ENCODE measurements at places on chromosomes 11 and 22.

DNA sequence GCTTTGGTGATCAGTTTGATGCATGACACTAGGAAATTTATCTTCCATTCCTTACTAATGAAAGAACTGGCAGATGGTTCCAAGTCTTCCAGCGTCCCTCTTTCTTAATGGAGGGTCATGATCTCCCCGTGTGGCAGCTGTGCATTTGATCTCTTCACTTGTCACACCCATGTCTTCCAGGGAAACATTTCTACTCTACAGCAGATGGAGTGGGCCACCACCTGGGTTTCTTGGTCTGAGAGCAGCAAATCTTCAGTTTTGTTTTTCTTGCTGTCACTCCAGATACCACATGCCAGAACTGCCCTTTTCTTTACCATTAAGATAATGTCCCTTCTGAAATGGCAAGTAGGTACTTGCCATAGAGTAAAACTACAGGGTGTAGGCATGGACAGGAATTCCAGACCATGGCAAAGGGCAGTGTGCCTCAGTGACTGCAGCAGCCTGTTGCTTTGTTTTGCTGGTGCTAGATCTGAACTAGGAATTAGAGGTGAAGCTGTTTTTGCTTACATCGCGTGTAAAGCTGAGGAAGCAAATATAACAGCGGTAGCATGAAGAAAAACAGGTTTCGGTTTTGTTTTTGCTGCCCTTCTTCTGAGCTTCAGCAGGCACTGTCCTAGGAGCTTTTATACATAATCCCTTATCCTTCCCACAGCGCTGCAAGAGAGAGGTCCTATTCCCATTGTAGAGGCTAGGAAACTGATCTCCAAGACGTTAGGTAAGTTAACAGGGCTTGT, 20.7 kb upstream of the C11orf96 start:
- no peak for DNase-seq

DNA sequence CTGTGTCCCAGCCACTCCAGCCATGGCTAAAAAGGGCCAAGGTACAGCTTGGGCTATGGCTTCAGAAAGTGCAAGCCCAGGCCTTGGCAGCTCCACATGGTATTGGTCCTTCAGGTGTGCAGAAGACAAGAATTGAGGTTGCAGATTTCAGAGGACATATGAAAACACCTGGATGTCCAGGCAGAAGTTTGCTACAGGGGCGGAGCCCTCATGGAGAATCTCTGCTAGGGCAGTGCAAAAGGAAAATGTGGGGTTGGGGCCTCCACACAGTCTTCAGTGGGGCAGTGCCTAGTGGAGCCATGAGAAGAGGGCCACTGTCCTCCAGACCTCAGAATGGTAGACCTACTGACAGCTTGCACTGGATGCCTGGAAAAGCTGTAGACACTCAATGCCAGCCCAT, 1074.1 kb downstream of the JRKL start:
- no peak for DNase-seq

GRCh38 chr22:49886346-49887063, 31.7 kb downstream of the ALG12 start:
- no peak for DNase-seq

DNA sequence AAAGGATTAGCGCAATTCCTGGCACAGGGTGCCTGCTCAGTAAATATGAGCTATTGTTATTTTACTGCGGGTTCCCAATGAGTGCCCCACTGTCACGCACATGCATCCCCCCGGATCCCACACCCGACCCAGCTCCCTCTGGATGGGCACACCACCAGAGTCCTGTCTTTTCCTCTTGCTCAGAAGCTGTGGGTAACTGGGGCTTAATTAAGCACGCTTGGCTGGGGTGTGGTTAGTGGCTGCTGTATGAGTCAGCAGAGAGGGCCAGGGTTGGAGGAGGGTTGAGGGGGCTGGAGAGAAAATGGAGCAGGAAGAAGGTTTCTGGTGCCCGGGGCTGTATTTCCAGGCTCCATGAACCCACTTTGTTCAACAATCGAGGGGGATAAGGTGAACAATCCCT, 30.3 kb upstream of the NECTIN1 start:
- no peak for DNase-seq

DNA sequence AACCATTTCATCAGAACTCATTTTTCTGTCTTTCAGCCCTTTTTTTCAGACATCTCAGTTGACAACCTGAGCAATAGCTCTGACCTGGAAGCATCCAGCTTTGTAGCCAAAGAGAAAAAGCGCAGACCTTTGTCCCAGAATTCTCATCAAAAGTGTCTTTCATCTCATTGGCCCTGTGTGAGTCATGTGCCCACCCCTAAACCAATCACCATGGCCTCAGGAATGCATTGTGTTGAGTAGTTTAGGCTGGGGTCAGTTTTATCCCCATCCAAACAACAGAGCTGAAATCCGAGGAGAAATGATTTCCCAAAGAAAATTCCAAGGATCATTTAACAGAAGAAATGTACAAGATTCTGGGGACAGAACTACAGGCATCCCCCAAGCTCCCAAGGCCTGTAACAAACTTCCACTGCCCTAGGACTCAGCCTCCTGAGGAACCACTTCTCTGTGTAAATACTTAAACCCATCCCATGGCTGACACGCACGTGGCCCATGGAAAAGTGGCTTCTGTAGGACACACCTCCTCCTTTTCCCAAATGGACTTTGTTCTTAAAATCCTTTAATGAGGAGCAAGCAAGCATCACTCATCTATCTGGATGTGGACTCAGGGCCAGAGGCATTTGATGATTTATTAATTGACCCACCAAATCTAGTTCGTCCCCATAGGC, 429.0 kb downstream of the SOX6 start:
- no peak for DNase-seq

DNA sequence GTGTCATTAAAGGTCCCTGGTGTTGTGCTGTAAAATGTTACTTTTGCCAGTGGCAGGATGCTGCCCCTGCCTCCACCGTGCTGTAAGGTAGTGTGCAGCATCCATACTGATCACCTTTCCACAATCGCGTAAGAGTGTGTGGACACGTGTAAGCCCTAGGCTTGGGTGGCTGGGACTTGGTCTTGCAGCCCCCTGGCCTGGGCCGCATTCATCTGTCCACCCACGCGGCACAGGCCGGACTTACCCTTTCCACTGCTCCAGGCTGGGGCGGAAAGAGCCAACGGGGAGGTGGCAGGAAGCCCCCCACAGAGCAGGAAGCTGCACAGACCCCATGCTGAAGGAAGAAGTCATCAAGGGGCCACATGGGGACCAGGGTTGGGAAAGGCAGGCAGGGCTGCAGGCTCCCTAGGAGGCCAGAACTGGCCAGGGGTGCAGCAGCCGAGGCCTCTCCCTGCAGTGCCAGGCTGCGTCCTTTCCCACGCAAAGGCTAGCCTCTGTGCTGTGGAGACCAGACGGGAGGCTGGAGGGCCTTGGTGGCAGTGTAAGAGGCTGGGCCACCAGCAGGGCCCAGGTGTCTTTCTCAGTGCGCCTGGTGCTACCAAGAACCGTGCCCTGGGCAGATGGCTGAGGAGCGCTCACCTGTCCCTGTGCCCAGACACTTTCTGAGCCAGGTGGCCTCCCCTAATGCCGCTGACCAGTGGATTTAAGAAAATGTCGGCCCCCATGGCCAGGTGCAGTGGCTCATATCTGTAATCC, 11.7 kb upstream of the TMEM191C start:
- no peak for DNase-seq

DNA sequence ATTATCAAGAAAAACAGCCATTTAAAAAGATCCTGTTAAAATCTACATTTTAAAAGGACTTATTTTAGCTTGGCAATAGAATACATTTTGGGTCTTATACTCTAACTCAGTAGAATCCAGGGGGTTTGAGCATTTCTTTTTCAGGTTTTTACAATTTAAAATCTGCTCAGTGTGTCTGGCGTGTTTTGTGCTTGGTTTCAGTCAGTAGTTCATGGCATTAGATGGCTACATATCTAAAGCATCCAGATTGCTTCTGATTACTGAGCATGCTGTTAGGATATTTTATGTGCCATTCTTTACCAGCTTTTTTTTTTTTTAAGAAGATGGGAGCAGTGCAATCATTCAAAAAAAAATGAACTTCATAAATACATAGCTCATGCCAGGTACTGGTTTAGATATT, 566.1 kb upstream of the LARGE1 start:
- DNase-seq, result no peak

GRCh38 chr11:62171261-62171723, 18.7 kb upstream of the SCGB1D1 start:
- peak; percentile 56 for DNase-seq

- DNase-seq, result no peak
Observed at GRCh38 chr22:47019012-47019790, 256.8 kb downstream of the TBC1D22A start.

- no peak for DNase-seq
Observed at GRCh38 chr11:23856654-23857053, 640.2 kb upstream of the LUZP2 start.

DNA sequence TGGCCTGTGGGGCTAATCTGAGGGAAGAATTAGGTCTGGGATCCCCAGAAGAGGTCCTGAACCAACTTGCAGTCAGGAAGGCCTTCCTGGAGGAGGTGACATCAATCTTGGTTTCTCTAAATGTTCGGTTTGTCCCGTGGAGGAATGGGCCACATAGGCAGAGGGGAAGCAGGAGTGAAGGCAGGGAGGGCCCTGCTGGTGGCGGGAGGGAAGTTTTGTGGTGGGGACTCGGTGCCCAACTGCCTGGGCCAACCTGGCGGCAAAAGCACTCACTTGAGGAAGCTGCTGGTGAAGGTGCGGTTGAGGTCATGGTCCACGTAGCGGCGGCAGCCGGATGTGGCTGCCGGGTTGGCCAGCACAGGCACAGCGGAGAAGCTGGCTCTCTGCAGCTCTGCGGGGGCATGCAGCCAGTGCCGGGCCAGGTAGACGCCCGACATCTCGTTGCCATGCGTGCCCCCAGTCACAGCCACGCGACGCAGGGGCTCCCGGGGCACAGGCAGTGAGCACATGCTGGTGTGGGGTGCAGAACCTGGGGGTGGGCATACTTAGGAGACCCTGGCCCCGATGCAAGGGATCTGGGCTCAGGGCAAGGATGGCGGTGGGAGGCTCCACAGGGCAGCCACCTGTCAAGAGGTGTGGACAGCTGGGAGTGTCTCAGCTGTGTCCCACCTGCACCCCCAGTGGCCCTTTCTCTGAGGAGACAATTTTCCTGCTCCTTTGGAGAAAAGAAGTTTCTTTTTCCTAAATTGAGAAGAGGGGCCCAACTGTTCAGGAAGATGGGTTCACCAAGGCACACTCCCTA, 3.8 kb downstream of the ACY3 start:
- no peak for DNase-seq

GRCh38 chr22:38756711-38757463, 1.1 kb upstream of the SUN2 start:
- DNase-seq, result no peak
